HuH-7.5 (cell line): ENCODE measurements at places on chromosomes 1 and 21.

DNA sequence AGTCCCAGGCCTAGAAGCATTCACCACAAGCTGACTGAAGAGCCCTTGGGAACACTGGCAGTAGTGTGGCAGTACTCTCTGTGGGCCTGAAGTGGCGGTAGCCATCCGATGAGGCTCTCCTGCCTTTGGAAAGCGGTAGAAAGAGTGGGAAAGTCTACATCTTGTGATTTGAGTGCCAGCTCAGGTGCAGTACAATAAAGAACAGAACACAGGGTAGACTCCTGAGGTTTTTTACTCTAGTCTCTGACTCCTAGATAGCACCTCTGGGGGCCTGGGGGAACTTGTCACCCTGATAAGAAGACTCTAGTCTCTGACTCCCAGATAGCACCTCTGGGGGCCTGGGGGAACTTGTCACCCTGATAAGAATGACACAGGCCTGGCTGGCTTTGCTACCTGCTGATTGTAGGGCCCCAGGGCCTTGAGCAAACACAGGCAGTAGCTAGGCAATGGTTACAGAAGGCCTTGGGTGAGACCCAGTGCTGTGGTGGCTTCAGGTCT lies 18.0 kb upstream of the IL20 start:
- DNase-seq = no peak

GRCh38 chr21:38857152-38857825 lies 51.6 kb downstream of the ETS2 start:
- DNase-seq = no peak

DNA sequence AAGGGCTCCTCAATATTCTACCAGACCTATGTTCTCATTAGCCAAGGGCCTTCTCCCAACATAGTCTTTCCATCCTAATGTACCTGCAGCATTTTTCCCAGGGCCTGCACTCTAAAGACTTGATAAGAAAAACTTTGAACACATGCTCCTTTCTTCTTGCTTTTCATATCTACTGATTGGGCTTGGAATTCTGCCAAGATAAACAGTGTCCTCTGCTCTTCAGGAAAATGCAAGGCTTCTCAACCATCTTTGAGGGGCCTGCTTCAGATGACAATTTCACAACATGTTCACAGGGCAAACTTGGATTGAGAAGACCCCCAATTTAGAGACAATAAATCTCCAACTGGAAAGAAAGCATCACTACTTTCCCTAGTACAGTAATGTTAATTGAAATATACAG lies 25.8 kb upstream of the PPT1 start:
- no peak for DNase-seq

GRCh38 chr1:15046487-15047165 lies 106.9 kb upstream of the TMEM51 start:
- peak; percentile 91 for DNase-seq

DNA sequence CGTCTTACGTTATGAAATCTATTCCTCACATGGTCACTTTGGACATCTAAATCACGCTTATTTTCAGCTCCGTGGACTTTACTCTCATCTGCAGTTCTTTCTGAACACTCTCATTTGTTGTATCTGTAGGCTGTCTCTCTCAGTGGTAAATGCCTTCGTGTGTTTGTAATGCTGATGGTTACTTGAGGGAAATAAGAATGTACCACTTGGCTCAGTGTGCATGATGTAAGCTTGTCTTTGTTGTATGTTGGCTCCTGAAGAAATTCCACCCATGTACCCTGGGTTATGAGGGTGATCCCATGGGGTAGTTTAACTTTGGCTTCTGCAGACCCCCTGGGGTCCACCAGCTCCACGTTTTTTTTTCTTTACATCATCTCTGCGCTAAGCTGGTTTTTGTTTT lies 378.4 kb downstream of the SETD4 start:
- no peak for DNase-seq

GRCh38 chr1:86175756-86176155 lies 19.2 kb upstream of the COL24A1 start:
- DNase-seq = no peak

DNA sequence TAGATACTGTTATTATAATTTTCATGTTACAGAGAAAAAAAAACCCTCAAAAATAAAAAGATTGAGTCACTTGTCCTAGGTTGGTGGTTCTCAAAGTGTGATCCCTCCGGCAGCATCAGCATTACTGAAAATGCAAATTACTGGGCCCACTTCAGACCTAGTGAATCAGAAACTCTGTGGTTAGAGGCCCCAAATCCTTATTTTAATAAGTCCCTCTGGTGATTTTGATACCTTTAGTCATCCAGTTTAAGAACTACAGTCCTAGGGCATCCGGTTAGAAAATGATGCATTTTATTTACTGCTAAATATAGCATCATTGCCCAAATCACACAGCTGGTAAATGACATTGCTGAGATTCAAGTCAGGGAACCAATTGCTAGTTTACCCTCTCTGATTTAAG lies 203.7 kb upstream of the RUNX1 start:
- no peak for DNase-seq

DNA sequence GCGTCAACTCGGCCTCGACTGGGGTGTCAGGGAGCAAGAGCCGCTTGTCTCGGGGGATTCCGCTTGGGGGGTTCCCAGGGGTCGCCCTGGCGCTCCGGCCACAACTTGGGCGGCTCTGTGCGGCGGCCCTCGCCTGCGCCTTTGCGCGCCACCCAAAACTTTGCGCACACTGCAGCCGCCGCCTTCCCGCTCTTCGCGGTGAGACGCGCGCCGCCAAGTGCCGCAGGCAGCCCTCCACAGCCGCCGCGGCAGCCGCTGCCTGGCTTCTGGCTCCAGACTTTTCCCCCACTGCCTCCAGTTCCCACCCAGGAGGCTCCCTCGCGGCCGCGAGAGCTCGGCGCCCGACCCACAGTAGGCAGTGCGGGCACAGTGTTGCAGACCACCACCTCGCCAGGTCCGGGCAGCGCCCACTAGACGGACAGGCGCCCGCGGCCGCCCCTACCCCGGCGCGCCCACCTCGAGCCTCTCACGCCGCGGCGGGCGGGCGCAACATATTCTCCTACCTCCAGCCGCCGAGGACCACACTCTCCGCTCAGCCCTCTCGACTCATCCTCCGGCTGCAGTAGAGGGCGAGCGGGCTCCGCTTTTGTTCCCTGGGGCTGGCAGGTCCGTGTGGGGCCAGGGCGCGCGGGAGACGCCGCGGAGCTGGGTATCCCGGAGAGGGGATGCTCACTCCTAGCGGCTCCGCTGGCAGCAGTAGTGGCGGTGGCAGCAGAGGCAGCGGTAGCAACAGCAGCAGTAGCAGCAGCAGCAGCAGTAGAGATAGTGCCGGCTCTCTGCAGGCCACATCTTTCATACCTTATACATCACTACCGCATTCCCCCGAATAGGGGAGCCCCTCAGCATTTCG lies 296.6 kb downstream of the OMA1 start:
- peak; percentile 32 for DNase-seq

DNA sequence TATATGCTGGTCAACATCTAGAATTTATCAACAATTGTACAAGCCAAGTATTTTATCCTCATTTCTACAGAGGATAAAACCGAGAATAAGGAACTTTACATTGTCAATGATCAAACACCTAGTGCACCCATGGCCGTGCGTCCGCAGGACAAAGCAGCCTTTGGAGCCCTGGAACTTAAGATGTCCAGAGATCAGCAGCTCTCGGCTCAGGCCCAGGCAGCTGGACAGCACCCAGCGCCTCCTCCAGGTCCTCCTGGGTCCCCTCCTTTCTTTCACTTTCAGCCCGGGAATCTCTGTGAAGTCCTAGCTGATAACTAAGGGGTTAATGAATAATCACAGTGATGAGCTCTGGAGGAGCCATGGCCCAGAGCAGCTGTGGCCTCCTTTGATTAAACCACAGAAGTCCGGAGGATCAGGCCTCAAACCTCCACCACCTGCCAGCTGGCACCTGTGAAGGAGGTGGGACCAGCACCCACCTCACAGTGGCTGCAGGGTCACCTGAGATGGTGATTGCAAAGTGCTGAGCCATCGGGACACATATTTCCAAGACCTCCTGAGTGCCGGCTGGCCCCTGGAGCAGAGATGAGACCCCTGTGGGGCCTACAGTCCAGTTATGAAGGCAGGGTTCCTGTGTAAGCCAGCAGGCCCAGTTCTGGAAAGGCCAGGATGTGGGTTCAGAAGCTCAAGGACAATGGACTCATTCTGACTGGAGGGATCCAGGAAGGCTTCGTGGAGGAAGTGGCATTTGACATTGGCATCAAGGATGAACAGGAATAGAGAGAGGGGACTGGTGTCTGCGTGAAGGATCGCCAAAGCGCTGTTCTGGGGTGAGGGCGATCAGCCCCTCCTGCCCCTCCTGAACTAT lies 11.6 kb upstream of the SAMD11 start:
- DNase-seq = no peak

- DNase-seq = no peak
Measured at GRCh38 chr1:60091195-60091715, 17.7 kb upstream of the C1orf87 start.

DNA sequence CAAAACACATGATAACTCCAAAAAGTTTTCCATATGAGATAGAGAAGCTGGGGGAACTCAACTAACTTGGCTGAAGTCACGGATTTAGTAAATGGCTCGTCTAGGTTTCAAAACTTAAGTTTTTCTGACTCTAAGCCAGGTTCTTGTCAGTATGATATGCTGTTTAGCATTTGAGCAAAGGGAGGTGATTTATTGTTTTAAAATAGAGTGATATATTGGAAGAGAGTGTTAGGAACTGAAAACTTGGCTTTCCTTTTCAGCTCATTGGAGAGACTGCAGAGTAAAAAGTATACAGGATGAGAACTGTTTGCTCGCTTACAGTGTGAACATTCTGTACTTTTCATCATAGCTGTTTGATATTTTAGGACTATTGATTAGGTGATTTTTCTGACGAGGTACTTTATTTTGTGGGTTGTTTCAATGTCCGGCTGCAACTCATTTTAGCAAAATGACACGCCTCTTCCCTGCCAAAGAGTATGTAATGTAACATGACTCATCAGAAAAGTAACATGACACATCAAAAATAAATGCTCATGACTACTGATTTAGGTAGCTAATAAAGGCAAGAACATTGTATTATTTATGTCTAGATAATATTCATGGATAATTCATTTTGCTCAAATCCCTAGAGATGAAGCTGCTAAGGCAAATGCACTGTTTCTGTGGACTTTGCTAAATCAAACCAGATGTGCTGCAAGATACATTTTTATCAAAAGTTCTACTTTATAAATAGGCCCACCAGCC lies 355.1 kb downstream of the GPATCH2 start:
- DNase-seq = no peak

- no peak for DNase-seq
Measured at GRCh38 chr1:36699113-36699911, 216.6 kb upstream of the CSF3R start.

- no peak for DNase-seq
Measured at GRCh38 chr1:5954964-5955363, 37.3 kb downstream of the NPHP4 start.

GRCh38 chr1:222530852-222531251 lies 17.1 kb downstream of the HHIPL2 start:
- DNase-seq = no peak

GRCh38 chr1:62912028-62912638 lies 128.2 kb downstream of the ATG4C start:
- DNase-seq = no peak

DNA sequence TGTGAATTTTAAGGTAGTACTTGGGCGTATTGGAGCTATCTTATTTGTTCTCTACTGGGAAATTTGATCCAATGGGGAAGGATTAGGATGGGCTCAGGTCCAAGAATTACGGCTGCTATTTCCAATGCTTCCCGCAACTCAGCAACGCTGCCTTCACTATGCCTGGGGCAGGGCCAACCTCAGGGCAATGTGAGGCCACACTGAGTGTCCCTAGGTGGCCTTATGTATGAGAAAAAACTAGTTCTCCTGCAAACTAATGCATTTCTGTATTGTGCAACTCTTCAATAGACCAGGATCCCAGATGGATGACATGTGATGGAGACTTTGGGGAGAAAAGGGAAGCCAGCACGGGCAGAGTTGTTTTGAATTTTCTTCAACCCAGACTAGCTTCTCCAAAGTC lies 168.1 kb downstream of the DUSP10 start:
- no peak for DNase-seq

GRCh38 chr1:217718873-217719272 lies 87.7 kb downstream of the SPATA17 start:
- peak; percentile 15 for DNase-seq

GRCh38 chr1:154316704-154317103 lies 4.2 kb upstream of the AQP10 start:
- DNase-seq = no peak

DNA sequence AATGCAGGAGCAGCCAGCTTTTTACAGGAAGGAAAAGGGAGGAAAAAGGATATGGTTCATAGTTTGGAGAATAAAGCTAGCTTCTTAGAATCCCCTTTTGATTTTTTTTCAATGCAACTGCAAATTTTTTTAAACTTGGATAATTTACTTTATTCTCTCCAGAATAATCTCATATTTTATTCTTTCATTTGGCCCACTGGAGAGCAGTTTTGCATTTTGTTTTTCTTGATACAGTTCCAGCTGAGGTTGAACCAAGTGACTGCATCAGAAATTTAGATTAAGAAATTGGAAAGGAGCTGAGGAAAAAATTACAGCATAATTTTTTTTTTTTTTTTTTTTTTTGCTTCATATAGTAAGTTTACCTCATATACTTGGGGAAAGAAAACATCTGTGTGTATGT lies 22.8 kb downstream of the GABPA start:
- no peak for DNase-seq

DNA sequence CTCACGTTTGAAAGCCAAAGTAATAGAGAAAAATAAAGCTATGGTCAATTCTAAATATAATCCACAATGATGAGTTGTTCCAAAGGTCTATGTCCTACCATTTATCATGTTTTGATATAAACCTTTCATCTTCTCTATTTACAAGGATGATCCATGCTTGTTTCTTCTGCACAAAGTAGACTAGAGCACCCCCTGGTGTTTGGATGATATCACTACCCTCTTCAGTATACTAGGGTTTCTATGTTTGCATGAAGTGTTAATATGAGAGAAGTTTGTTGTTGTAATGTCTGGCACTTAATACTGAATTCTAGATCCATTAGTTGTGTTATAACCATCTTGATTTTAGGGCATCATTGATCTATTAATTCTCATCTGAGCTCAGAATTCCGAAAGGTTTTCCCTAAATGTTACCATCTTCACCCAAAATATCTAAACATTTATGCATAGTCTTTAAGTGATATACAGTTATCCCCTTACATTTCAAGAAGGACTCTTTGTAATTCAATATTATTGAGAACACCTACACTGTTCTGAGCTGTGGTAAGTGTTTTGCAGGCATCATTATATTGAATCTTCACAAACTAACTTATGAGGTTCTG lies 21.1 kb downstream of the CLDN8 start:
- DNase-seq = no peak

DNA sequence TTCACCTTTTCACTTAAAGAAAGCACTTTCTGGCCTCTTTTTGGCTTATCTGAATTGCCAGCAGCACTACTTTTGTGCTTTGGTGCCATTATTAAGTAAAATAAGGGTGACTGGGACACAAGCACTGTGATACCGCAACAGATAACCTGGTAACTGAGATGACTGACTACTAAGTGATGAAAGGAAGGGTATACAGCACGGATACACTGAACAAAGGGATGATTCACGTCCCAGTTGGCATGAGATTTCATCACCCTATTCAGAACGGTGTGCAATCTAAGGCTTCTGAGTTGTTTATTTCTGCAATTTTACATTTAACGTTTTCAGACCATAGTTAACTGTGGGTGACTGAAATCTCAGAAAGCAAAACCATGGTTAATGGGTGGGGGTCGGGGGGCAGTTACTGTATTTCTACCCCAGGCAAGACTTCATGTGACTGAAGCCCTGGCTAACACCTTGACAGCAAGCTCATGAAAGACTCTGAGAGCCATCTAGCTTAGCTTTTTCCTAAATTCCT lies 102.8 kb downstream of the CLIC6 start:
- no peak for DNase-seq

- no peak for DNase-seq
Measured at GRCh38 chr1:80448081-80448480, 1352.7 kb upstream of the ADGRL2 start.
